ENCODE measurements at places on chromosomes 2 and 18.

DNA sequence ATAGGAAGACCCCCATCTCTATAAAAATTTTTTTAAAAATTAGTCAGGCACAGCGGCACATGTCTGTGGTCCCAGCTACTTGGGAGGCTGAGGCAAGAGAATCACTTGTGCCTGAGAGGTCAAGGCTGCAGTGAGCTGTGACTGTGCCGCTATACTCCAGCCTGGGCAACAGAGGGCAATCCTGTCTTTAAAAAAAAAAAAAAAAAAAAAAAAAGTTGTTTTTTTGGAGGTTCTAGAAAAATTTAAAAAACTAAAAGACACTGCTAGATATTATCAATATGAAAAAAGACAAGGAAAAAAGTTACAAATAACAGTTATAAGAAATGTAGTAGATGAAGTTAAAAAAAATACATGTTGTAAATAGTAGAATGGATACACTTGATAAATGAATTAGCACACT, 56.1 kb upstream of the C2orf15 start:
- DNase-seq, result no peak

- no peak for DNase-seq
Observed at GRCh38 chr2:41488888-41489287, 558.9 kb upstream of the PKDCC start.

DNA sequence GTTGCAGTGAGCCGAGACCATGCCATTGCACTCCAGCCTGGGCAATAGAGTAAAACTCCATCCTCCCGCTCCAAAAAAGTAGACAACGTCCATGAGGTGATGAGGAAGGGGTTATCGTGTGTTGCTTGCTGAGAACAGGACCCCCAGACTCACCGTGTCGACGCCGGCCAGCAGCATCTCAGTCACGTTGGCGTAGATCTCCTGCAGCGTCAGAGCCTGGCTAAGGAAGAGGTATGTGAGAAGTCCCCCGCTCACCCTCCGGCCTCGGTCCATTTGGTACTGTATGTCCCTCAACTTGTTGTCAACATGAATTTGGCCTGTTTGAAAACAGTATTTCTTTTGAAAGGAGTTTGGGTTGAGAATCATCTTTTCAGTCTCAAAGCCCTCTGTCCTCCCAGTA, 20.9 kb downstream of the CYP27C1 start:
- DNase-seq, result no peak

DNA sequence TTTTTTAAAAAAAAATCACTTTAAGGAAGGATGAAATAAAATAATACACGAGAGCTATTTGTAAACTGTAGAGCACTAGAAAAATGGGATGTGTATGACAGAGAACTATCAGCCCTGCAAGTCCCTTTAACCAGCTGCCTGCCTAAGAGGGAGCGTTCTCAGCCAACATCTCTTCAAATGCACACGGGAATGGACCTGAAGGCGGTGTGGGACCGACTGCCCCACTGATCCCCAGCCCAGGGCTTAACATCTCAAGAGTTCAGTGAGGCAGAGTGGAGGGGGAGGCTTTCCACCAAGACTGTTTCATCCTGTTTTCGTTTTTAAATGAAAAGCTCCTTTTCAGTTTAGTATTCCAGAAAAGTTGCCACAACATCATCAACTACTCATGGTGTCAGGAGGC, 2.2 kb downstream of the INPP4A start:
- no peak for DNase-seq

DNA sequence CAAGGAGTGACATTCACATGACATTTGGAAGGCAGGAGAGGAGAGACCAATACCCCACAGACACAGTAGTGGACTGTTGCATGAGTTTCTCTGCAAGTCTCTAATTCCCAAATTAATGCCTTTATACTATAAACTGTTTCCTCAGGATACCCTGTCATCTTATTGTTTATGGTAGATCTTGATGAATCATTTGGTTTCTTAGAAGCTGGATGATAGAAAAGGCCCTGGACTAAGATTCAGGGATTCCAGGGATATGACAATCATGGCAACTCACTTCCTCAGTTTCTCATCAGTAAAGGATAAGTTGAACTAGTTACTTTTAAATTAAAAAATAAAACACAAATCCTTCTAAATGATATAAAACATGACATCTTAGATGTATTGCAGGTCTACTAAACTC, 292.5 kb downstream of the TDRD15 start:
- no peak for DNase-seq

DNA sequence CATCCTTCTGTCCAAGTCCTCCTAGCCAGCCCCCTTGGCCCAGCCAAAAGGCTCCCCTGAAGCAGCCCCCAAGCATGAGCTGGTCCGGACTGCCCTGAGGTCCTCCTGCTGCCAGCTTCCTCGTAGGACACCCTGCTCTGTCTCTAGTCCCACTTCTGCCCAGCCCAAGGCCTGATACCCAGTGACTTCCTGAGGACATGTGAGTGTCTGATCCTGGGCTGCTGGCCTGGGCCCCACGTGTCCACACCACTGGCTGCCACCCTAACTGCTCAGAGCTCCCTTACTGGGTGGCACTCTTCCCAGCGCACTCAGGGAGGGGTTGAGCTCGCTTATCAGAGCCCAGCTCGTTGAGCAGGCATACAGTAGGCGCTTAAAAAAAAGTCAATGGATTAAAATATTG, 34.4 kb upstream of the PDIA6 start:
- DNase-seq, result no peak

GRCh38 chr2:3490191-3491170, 28.9 kb downstream of the ADI1 start:
- DNase-seq, result no peak

DNA sequence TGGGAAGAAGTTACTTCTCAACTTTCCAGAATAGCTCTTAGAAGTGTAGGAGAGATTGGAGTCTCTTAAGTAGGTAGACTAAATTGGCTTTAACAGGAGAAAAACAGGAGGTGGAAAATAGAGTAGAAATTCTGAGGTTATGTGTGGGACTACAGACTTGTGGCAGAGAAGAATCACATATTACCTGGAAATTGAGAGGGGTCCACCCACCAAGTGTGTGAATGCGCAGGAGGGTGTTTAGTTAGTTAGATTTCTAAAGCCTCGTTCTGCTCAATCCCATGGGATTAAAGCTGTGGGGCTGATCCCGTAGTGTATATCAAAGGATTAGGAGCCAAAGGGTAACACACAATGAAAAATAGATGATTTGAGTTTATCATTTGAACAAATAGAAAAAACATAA, 319.1 kb downstream of the TRIB2 start:
- no peak for DNase-seq

GRCh38 chr2:54603796-54604195, 119.7 kb upstream of the EML6 start:
- DNase-seq, result no peak

DNA sequence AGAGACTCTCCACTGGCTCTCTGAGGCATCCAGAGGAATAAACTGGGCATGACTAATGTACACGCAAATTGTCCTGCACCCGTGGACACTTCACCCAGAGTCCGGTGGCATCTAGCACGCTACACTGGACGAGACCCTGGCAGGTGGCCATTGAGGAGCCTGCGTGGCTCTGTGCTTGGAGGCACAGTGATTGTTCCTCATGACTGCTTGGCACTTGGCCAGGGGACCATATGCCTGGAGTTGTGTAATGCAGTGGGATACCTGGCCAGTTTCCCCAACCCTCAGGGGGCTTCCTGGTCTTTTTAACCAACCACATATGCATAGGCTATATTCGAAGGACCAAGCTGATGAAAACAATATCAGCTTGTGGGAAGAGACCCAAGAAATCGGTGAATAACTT, 66.6 kb downstream of the MTCL1 start:
- DNase-seq, result peak; percentile 84

GRCh38 chr2:60309941-60310660, 243.4 kb downstream of the BCL11A start:
- DNase-seq, result no peak

GRCh38 chr2:160715428-160715827, 221.8 kb upstream of the RBMS1 start:
- DNase-seq, result no peak

GRCh38 chr2:20638014-20638413, 12.9 kb downstream of the HS1BP3 start:
- DNase-seq, result no peak

GRCh38 chr18:54069729-54070128, 154.7 kb downstream of the MBD2 start:
- DNase-seq, result no peak

GRCh38 chr18:77736842-77737241, 487.2 kb downstream of the GALR1 start:
- no peak for DNase-seq

DNA sequence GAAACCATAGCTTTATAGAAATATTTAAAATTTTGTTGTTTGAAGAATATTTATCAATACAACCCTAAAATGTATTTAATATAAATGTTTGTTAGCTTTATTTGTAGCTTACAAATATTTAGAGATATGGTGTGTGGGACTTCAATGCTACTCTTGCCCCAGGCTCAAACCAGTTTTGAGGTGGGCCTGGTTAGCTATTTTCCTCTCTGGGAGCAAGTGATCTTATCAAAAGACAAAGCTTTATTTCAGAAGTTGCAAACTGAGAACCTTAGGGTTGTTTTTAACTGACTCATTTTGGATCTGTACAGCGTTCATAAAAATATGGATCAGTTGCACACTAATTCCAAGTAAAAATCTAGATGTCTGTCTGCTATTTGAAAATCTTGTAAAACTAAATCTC, 563.6 kb upstream of the CDH2 start:
- DNase-seq, result no peak

GRCh38 chr2:181408861-181409260, 48.3 kb upstream of the ITGA4 start:
- DNase-seq, result no peak

- DNase-seq, result no peak
Observed at GRCh38 chr2:216283038-216283900, 89.0 kb downstream of the MARCHF4 start.

GRCh38 chr2:31413862-31414550, 536 bp downstream of the XDH start:
- DNase-seq, result no peak

DNA sequence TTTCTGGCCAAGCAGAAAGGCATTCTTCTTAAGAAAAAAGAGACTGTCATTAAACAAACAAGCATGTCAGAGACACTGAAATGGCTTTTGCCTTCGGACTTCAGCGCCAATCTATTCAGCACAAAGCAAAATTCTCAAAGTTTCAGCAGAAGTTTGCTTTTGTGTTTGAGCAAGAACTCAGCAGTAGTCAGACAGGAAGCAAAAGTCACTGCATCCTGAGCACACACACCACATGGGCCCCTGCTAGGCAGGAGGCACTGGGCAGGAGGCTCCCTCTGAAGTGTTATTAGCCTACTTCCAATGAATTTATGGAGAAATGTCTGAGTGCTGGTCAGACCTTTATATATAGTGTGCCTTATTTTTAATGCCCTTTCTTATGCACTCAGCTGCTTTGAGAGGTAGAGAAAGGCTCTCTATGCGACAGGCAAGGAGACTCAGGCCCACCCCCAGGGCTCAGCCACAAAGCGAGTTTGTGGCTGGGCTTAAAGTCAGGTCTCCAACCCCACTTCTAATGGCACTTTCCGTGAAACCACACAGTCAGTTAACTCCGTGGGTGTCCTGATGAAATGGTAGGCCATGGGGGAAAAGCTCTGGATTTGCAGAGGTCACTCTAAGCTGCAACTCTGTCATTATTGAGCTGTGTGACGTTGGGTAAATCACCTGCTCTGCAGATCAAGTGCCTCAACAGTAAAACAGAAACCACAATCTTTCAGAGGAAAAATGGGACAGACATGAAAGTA, 161.0 kb upstream of the TMEM200C start:
- DNase-seq, result peak; percentile 79

GRCh38 chr2:136013136-136013685, 27.8 kb upstream of the DARS1 start:
- no peak for DNase-seq

- DNase-seq, result no peak
Observed at GRCh38 chr18:59266886-59267502, 6.3 kb downstream of the RAX start.

DNA sequence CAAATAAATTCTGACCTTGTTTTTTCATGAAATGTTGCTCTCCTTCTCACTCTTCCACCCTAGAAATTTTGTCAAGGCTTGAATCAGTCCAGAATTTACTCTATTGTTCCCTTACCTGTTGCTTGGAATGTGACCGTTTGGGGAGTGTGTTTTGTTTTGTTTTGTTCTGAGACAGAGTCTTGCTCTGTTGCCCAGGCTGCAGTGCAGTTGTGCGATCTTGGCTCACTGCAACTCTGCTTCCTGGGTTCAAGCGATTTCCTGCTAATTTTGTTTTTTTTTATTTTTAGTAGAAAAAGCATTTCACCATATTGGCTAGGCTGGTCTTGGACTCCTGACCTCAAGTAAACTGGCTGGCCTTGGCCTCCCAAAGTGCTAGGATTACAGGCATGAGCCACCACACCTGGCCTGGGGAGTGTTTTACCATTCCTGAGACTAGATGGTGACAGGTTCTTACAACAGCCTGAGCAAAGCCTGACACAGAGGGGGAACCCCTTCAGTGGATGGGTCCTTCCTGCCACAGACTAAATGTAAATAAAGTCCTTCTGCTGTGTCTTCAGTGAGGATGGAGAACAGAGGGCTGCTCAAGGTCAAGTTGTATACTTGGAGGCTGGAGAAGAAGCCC, 52.0 kb downstream of the HAUS1 start:
- no peak for DNase-seq

- no peak for DNase-seq
Observed at GRCh38 chr2:18787726-18788125, 198.4 kb upstream of the NT5C1B start.

GRCh38 chr2:86081724-86082123, 24.0 kb downstream of the POLR1A start:
- DNase-seq, result no peak

- DNase-seq, result no peak
Observed at GRCh38 chr18:75280427-75281280, 70.1 kb downstream of the TSHZ1 start.

DNA sequence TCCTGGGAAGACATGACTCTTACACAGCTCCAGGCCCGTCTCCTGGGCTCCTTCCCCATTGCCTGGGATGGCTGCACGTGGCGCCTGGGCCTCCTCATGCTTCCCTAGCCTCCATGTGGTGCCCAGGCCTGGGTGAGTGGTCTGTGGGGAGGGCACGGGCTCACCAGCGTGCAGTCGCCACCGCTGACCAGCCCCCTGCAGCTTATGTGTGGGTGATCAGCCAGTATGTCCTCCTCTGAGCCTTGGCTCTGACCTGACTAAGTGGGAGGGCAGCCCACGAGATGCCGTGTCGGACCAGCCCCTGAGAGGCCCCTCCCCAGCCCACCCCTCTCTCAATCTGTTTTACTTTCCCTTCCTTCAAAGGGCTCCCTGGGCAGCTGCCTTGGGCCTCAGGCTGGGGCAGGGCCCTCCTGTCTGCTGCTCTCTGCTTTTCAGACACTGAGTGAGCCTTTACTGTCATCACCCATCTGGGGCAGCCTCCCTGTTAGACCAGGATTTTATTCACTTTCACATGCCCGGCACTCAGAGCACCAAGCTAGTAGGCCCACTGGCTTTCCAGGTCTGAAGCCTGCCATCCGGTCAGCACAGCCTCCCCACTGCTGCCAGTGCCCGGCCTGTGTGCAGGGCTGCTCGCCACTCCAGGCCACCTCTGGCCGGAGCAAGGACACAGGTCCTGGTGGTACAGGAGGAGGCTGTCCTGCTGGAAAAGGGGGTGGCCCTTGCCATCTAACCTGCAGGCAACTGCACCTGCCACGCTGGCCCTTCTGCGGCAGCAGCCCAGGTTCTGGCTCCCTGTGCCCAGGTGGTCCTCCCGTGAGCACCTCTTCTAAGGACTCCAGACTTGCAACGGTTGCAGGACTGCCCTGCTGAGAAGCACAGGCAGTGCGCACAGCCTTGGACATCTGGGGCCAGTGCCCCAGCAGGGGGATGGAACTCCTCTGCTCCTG, 84.9 kb upstream of the HPCAL1 start:
- no peak for DNase-seq

Data from DMS79 (cell line).